ENCODE measurements at places on chromosomes 1 and 21.

DNA sequence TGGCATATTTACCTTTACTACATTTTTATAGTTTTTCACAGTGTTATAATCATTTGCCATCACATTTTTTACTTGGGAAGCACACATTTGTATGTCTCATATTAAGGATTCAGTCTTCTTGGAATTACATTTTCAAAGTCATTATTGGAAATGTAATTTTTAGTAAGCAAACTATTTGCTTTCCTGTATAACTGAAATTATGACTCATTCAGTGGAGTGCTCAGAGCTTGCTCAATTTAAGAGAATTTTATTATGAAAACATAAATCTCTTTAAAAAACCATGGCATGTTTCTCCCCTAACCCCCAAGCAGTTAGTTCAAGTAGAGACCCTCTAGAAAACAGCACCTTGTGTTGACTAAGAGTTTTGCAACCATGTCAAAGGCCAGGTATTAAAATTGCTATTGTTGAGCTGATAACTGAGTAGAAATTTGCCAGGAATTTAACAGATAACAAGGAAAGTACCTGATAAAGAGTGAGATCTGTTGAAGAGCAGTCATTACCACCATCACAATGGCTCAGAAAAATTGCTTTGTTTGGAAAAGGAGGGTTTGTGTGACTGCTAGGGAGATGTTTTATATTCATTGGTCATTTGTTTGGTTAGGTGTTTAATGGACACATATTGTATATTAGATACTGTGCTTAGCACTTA, 105.9 kb downstream of the KCNK2 start:
- DNase-seq = no peak

DNA sequence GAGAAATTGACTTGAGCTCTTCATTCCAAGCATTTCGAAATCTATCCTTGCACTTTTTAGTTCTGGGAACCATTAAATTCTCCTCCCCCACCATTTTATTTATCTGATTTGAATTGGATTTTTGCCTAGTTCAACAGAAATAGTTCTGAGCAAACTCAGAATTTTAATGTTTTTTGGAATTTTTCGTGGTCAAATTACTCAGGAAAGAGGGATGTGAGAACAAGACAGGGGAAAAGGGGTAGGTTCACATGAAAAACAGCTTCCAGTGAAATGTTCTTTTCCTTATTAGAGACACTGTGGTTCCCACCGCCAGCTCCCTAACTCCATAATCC, 5.7 kb upstream of the ZNF697 start:
- DNase-seq = no peak

DNA sequence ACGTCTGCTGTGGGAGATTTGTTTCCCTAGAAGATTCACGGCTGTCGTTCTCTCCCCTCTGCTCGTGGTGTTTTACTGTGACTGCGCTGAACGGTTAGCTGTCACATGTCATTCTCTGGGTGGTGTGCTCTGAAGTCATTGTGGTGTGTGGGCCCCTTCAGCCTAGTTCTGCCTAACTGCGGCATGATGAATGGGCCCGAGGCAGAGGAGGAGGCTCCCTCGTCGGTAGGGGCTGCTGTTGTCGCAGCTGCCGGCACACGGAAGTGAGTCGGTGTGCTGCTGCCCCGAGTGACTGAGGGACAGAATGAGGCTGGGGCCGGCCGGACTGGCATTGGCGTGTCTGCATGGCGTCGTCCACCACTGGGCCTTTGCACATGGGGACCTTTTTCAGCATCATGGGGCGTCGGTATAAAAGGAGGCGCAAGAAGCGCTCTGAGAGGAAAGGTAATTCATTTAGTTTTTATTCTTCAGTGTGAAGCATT, 77.9 kb downstream of the ADARB1 start:
- no peak for DNase-seq

DNA sequence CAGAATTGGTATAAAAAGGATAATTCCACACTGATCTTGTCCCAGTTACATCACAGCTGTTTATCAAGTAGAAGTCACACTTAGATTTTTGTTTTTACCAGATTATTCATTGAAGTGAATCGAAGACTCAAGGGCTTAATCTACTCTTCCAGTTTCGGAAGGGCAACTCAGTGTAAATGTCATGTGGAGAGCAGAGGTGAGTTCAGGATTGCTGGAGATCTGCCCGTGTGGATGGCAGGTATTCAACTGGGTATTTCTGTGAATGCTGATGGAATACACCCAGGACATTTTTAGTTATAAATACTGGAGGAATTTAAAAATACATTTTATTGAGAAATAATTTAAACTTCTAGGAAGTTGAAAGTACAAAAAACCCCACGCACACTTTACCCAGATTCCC, 19.4 kb downstream of the CC2D1B start:
- DNase-seq = no peak

DNA sequence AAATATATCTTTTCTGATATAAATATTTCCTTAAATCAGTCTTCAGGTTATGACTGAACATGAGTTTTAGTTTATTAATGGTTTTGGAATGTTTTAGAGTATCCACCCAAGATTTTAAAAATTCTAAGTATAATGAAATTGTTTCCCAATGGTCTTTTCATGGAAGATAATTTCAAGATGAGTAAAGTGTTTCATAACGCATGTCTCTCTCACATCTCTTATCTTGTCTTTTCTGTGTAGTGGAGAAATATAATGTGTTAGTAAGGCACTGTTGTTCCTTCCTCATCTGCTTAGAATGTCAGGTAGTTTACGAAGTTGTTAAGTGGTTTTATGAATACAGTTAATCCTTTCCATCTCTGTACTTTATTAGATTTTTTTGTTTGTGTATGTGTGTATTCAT, 49.6 kb downstream of the PLA2G4A start:
- no peak for DNase-seq

DNA sequence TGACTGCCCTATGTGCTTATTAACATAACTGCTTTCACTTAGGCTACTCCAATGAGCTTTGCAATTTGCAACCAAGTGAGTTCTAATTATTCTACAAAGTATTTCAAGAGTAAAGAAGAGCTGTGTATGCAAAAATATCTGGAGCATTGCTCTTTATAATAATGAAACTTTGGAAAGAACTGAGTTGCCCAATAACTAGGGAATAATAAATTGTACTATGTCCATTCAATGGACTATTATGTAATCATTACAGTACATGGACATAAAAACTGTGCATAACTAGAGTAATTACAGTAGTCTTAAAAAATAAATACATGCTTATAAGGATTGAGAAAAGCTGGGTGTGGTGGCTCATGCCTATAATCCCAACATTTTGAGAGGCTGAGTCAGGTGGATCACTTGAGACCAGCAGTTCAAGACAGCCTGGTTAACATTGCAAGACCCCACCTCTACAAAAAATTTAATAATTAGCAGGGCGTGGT, 70.3 kb upstream of the JAK1 start:
- no peak for DNase-seq

- no peak for DNase-seq
Observed at GRCh38 chr1:61081144-61081685, 1.1 kb upstream of the NFIA start.

GRCh38 chr1:9107136-9107535, 21.8 kb downstream of the GPR157 start:
- no peak for DNase-seq

GRCh38 chr1:160860840-160861505, 1.7 kb downstream of the CD244 start:
- DNase-seq = no peak

DNA sequence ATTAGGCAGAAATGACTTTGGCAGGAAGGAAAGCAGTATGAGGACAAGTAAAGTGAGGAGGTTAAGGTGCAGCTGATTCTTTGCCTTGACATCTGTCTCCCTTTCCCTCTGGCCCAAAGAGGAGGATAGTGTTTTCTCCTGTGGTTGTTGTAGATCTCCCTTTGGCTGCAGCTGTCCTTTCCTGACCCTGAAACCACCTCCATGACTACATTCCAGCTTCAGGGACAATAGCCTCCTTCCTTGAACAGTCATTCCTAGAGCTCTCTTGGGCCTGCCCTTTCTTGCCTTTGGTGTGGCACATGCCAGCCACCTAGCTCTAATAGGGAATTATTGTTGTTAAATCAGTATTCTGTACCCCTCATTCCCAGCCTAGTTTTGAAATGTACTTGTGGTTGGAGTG, 6.2 kb downstream of the ZMYM1 start:
- no peak for DNase-seq

DNA sequence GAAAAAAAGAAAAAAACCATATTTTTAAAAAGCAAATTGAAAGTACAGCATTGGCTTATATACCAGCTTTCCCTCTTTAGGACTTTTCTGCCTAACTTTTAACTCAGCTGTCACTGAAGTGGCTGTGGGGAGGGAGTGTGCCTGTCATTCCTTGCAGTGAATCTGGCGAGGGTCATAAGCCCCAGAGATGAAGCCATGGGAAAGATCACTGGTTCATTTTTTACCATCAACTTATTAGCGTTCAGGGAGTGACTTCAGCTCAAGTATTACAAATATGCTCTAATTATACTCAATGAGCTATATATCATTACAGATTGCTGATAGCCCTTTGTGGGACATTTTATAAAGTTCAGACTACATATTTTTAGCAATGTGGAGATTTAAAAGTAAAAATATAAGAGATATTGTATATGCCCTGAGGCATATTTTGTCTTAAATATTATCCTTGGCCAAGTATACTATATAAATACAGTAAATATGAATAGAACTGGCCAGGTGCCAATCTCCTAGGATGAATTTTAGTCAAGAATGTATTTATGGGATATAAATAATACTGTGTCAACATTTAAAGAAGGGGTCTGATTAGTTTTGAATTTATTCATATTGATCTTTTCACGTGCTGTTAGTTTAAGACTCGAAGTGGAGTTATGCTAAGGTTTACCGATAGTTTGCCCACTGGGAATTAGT, 4.4 kb downstream of the TGFB2 start:
- DNase-seq = no peak

- DNase-seq = no peak
Observed at GRCh38 chr1:14625572-14625971, 27.1 kb downstream of the KAZN start.

DNA sequence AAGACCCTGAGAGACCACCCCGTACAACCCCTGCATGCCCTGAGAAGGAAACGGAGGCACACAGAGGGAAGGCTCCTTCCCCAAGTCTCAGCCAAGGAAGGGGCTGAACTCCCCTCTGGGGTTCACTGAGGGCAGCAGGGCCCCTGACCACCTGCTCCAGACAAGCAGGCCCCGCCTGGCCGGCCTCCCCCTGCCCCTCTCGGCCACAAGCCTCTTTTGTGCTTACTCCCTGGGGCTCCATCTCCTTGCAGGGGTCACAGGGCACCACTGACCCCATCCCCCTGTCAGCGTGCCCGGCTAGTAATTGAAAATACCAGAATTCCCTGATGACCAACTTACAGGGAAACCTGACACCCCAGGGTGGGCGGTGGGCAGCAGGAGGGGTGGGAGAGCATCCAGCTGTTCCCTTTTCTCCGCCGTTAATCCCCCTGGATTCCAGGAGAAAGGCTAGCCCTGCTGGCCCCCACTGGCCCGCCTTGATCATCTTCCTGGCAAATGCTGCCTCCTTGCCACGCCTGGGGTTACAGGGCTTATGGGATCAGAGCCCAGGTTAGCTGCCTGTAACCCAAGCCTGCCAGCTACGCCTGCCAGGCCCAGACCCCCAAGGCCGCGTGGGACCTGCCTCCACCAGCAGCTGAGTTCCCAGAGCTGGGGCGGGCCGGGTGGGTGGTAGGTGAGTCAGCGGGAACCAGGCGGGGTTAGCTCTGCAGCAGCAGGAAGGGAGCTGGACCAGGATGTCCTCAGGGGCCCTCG, 96.1 kb downstream of the LACTBL1 start:
- no peak for DNase-seq

DNA sequence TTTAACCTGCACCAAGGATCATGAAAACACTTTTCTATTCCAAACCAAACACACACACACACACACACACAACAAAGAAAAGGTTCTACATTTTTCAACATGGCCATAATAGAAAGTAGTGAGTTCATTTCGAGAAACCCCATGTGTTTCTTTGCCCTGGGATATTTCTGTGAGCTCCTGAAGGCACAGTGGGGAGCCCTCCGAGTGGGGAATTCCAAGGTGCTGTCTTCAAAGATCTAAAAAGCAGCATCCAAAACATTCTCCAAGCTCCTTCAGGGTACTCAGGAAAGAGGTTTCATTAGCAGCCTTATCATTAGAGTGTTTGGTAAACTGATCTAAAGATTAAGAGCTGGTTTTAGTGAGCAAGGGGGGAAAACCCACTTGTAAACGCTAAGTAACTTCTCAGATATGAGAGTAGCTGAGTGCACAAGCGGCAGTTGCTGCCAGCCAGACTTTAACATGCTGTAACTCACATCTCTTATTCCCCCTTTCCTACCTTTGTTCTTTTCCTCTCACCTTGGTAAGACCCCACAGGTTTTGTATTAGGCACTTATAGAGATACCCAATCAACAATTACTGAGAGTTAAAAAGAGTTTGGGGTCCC, 38.3 kb downstream of the ZC3H11B start:
- no peak for DNase-seq

DNA sequence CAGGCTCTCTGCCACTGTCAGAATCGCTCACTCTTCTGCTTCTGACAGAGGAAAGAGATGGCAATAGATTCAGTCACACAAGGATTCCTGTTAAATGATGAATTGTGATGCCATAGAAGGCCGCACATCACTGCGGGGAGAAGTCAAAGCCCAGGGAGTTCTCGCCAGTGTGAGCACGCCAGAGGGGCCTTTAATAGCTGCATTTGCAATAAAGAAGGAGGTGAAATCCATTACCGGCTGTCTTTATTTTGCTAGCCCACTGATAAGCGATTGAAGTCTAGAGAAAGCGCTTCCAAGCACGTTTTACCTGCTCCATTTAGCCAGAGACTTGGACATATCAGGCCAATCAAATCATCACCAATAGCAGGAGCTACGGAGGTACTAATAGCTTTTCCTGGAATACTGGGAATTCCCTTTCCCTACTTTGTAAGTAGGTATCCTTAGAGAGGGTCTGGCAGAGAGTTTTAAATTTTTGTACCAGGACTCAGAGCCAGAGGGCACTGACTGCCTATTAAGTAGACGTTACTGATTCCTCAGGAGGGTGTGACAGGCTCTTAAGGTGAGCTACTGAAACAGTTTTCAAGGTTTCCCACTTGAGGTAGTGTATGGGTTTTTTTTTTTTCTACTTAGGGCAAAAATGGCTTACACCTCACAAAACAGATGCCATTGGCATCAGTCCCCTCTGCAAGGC, 10.2 kb upstream of the TARBP1 start:
- no peak for DNase-seq

DNA sequence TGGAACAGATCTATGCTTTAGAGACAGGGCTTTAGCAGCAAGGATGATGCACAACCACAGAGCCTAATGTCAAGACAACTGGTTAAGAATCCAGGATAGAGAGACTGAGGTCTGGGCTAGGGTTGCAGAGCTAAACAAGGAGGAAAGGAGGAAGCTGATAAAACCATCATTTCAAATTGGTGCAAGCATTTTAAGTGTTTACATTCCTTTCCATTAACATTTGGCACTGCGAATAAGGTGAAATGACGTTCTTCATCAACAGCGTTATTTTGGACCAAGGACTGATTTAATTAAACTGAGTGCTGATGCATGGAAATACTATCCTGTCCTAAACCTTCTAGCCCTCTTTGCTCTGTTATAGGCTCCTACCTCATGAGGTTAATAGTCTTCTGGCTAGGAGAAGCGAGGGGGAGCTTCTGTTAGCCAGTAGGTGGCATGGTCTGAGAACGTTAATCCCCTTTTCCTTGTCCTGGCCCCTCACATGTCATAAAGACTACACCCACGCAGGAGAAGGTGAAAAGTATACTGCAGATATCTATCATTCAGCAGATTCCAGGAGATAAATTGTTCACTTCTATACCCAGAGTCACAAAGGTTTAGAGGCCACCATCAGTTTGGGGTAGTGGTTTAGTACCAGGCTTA, 7.6 kb upstream of the C1orf21 start:
- no peak for DNase-seq

Data from activated gamma-delta T cell (primary cell).